ENCODE measurements at places on chromosomes 3 and 15. TPM values are rescaled to one million over a fixed set of nuclear protein-coding genes. Genes with fewer than 3 reads are reported as not detected.

Gene SLC51B
- total RNA-seq: 0.49 TPM

Gene ABHD17C
- 5.9 TPM for total RNA-seq

Gene CCDC39
- not detected for total RNA-seq

Gene GOLGA6D
- not detected for total RNA-seq

DNA sequence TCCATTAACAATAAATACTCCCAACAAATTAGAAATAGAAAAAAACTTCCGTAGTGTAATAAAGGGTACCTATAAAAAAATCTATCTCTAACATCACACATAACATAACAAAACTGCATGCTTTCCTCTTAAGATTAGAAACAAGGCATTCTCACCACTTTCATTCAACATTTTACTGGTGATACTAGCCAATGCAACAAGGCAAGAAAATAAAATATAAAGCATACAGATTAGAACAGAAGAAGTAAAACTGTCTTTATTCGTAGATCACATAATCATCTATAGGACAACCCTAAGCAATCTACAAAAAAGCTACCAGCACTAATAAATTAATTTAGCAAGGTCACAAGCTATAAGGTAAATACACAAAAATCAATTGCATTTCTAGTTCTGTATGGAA lies 107.1 kb downstream of the PLD1 start:
- no peak overlapping the region for H3K27ac ChIP-seq
- no peak overlapping the region for H3K4me3 ChIP-seq
- H3K36me3 ChIP-seq: peaks cover 4% of the 10 kb centered on the region
- DNase-seq: no peak

DNA sequence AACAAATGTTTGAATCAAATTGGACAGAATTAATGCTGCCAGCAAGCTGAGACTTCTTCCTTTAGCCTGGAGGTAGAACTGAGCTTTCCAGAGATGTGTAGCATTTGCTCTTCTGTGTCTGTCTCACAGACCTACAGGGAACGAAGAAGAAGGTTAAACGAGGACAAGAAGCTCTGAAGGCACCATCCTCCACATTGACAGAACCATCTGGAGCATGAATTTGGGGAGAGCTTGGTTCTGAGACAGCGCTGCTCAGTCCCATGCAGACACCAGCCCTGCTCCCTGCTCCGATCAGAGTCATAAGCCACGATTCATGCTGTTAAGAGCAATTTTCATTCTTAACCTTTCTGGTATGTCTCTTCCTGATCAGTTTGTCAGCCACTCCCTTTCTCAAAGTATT lies 7.7 kb upstream of the KY start:
- no peaks in the 10 kb centered on the region for H3K4me1 ChIP-seq
- no peak overlapping the region for H3K4me3 ChIP-seq
- H3K27ac ChIP-seq: no peak overlapping the region
- no peaks in the 10 kb centered on the region for H3K27me3 ChIP-seq
- DNase-seq: no peak

- no peak overlapping the region for H3K27ac ChIP-seq
- no peaks in the 10 kb centered on the region for H3K4me1 ChIP-seq
- no peak overlapping the region for H3K4me3 ChIP-seq
- H3K36me3 ChIP-seq: no peaks in the 10 kb centered on the region
Measured at GRCh38 chr15:65146438-65146837, 12.8 kb upstream of the PDCD7 start.

DNA sequence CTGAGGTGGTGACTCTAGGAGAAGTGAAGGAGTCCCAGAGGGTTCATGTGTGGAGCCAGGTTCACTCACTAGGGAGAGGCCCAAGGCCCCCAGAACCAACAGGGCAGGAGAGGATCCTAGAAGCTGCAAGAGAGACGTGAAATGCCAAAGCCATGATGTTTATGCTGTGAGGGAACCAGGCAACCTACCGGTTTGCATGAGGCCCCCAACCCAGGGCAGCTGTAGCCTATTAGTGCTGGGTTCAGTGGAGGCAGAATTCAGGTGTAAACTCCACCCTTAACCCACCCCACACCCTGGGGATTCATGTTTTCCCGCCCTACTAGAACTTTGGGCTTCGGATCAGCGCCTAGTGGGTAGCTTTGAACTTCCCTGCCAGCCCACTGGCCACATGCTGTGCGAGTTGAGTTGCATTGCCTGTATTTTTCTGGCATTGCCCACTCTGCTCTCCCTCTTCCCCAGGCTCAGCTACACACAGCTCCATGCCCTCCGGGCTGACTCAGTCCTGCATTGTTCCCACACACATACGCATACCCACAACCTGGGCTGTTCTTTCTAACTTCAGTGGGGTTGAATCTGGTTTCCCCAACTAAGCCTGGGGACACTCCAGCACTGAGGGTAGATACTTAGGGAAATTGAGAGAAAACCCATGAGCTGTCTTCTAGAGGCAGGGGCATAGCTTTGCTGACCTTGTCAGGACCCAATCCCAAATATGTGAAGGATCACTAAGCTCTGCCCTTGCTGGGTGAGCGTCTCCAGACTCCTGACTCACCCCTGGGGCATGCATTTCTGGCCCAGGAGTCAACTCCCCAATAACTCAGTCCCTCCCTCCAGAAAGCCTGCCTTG lies 2.0 kb upstream of the ZBTB47 start:
- H3K27me3 ChIP-seq: no peaks in the 10 kb centered on the region
- H3K4me1 ChIP-seq: peaks cover 18% of the 10 kb centered on the region
- no peak overlapping the region for H3K27ac ChIP-seq
- H3K4me3 ChIP-seq: no peak overlapping the region
- DNase-seq: no peak

DNA sequence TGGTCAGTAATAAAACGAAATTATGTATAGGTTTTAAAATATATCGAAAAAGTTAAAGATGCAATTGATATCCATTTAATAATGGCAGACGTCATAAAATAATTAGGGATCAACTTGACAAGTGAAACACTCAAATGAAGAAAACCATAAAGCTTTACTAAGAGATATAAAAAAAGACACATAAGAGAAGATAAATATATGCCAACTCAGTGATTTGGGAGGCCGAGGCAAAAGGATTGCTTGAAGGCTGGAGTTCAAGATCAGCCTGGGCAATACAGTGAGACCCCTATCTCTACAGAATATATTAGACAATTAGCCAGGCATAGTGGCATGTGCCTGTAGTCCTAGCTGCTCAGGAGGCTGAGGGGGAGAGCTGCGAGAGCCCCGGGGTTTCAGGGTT lies 190.5 kb downstream of the SV2B start:
- no peaks in the 10 kb centered on the region for H3K36me3 ChIP-seq
